WTC11 (cell line): ENCODE measurements at places on chromosomes 11 and 22.

DNA sequence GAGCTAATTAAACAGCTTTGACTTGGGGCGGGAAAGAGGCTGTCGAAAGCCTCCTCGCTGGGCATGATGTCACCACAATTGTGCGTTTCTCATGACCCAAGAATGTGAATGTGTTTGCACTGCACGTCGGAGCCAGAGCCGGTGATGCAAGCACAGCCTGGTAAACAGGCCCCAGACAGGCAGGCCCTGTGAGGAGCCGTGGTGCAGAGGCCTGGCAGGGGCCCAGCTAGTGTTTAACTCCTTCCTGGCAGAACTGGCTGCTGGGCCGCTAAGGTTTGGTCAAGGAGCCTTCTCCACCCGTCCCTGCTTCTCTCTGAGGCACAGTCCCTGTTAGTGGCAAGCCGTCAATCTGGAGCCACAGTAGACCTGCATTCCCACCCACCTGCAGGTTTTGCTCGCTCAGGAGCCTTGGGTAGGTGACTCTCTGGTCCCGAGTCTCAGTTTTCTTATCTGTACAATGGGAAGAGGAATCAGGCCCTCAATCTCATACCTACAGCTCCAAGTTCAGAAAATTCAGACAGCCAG, 25.4 kb upstream of the SMTN start:
- DNase-seq: peak; percentile 27

DNA sequence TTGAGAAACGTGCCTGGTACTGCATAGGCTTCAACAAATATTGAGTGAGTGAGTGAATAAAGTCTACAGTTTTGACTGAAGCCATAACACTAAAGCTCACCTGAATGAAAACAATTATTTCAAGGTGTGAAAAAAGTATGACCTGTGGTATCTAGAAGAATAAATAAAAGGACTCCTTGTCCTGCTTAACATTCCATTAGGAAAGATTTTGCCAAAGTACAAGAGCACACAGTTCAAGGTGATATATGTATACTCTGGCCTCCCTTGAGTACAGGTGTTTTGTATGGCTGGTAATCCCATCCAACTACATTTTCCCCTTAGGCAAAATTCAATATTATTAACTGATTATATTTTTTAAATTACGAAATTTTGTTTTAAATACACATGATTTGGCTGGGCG, 1.8 kb upstream of the CREBZF start:
- no peak for DNase-seq

DNA sequence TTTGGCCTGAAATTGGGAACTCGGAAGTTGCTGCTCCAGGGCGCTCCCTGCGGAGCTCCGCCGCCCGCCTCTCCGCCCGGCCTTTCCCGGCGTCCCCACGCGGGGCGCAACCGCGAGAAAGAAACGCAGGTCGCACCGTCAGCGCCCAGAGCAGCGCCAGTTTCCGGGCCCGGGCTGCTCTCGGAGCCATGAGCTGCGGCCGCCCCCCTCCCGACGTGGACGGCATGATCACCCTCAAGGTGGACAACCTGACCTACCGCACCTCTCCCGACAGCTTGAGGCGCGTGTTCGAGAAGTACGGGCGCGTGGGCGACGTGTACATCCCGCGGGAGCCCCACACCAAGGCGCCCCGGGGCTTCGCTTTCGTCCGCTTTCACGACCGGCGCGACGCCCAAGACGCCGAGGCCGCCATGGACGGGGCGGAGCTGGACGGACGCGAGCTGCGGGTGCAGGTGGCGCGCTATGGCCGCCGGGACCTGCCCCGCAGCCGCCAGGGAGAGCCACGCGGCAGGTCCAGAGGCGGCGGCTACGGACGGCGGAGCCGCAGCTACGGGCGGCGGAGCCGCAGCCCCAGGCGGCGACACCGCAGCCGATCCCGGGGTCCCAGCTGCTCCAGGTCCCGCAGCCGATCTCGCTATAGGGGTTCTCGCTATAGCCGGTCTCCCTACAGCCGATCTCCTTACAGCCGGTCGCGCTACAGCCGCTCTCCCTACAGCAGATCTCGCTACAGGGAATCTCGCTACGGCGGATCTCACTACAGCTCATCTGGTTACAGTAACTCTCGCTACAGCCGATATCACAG, 521 bp downstream of the SRSF8 start:
- DNase-seq: peak; percentile 79

- no peak for DNase-seq
Observed at GRCh38 chr22:42889304-42889703, 32.2 kb upstream of the ARFGAP3 start.

- DNase-seq: no peak
Observed at GRCh38 chr11:47611348-47611794, 17.2 kb upstream of the C1QTNF4 start.

DNA sequence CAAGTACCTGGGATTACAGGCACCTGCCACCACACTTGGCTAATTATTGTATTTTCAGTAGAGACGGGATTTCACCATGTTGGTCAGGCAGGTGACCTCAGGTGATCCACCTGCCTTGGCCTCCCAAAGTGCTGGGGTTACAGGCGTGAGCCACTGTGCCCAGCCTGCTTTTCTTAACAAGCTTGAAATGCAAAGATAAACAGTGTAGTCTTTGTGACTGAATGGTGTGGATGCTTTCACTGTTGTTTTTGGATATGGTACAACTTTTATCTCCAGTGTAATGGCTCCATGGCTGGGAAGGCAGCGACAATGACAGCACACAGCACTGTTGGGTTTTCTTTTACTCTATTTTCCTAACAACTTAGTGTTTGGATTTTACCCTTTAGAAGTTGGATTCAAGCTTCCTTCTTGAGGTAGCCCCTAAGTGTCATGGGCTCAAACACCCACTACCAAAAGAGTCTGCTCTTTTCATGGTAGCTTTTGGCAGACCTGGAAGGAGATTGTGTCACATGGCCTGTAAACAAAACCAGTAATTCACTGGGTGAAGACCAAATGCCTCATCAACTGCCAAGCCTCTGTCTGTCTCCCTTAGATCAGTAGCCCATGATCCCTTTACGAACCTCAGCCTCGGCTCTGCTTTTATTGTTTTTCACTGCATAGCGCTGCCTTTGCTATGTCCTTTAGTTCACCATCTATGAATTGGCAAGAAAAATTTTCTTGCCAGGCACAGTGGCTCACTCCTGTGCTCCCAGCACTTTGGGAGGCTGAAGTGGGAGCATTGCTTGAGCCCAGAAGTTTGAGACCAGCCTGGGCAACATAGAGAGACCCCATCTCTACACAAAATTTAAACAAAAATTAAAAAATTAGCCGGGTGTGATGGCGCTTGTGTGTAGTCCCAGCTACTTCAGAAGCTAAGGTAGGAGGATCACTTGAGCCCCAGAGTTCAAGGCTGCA, 6.4 kb downstream of the VPS51 start:
- DNase-seq: no peak

DNA sequence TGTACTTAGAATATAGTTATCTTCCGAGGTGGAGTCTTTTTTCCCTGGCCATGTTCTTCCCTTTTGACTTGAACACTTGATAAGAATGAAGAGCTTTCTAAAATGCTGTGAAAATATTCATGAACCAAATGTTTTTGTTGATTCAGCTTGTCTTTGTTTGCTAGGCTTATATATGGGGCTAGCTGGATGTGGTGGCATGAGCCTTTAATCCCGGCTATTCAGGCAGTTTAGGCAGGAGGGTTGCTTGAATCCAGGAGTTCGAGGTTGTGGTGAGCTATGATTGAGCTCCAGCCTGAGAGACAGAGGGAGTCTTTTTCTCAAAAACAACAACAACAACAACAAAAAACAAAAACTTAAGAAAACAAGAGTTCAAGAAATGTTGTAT, 23.1 kb downstream of the CBL start:
- DNase-seq: no peak

GRCh38 chr11:92916299-92916698, 53.2 kb upstream of the MTNR1B start:
- DNase-seq: no peak

GRCh38 chr22:37177221-37177620, 10.8 kb downstream of the C1QTNF6 start:
- DNase-seq: no peak

DNA sequence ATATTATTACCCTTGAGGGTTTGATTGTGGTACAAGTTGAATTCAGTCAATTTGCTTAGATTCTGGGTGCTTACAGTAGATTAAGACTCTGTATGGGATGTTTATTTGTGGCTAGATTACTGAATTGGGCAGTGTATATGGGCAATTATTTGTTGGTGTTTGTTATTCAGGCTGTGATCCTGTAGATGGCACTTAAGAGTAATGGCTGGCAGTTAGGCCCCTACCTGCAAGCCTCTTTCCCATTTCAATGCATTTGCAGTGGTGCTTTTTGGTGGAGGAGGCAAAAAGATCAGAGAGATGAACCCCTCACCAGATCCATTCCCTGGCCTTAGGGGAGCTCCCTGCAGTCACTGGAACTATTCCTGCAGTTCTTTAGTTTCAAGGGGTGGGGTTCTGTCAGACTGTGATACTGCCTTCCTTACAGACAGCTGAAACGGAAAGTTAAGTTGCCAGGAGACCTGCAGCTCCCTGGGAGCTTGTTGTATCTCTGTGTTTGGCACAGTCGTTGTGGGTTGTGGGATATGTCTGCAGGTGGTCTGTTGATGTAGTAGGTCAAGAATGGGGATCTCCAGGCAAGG, 199.5 kb downstream of the AASDHPPT start:
- no peak for DNase-seq

DNA sequence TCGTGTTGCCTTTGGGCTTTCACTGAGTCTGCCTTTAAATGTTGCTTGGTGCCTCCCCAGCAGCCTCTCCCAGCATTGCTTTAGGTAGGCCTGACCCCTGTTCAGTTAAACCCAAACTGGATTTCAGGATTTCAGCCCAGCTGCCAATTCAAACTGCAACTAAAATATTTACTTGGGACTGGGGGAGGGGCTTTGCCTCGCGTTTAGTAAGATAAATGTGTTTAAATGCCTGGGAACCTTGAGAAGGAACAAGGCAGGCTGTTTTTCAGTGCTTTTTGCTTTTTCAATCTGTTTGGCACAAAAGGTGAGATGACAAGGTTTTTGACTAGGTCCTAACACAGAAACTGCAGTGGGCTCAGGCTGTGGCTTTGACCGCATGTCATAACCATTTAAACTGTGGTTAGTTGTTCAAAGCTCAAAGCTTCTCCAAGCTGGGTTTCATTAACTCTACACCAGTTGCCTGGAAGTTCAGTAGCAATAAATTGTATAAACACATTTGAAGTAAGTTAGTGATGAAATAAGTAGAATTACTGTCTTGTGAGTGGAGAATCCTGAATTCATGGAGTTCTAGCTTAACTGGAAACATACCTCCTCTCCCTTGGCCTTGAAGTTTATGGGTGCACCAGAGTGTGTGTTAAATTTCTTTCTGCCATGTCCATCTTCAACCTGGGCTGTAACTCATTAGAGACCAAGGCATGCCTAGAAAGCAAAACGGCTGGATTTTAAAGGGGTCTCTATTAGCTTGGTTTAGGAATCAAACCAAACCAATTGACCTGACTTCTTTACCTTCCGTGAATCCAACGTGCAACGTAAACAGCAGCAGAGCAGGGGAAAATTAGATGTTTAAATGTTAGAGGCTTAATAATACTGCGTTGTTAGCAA, 3.6 kb downstream of the PKNOX2 start:
- no peak for DNase-seq

- no peak for DNase-seq
Observed at GRCh38 chr11:24084956-24085355, 411.9 kb upstream of the LUZP2 start.

GRCh38 chr11:69915501-69916250, 96.5 kb upstream of the FGF3 start:
- peak; percentile 91 for DNase-seq

- no peak for DNase-seq
Observed at GRCh38 chr22:44620841-44621257, 81.2 kb upstream of the PRR5 start.

DNA sequence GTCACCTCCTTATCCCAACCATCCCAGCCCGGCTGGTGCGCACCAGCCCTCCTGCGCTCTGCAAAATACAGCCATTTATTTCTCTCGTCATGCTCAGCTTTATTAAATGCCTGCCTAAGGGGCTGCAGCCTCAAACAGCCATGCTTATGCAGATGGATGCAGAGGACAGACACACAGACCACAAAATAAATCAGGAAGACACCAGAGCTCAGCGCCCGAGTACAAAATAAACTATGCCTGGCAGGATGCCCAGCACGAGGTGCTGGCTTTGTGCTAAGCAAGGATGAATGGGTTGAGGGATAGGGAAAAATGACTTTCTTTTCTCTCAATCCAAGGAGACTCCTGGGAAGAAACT, 70.5 kb downstream of the RPUSD4 start:
- no peak for DNase-seq

GRCh38 chr22:32810555-32811133, 9.1 kb downstream of the TIMP3 start:
- peak; percentile 38 for DNase-seq

DNA sequence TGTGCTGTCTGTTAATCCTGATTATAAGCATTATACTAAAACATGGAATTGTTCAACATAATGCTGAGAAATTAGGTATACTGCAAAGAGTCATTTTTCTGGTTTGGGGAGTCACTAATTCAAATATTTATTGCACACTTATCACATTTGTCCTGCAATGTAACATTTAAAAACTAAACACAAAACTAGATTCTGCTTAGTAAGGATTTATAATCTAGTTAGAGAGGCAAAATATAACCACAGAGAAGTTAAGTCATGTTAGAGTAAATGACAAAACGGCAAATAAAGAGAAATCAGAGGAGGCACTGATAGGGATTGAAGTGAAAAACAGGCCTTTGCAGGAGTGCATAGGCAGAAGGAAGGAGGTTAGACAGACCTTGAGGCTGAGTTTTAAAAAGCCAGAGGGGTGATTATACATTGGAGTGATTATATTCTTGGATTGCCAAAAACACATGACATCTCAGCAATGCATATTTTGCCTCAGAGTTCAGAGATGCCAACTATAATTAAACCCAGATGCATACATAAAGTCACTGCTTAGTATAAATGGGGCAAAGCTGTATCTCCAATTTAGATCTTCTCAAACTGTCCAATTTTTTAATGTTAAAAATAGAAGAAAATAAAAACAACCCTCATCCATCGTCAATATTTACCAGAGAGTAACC, 49.7 kb downstream of the CCDC34 start:
- no peak for DNase-seq

- DNase-seq: no peak
Observed at GRCh38 chr11:17774232-17775034, 39.9 kb downstream of the KCNC1 start.

DNA sequence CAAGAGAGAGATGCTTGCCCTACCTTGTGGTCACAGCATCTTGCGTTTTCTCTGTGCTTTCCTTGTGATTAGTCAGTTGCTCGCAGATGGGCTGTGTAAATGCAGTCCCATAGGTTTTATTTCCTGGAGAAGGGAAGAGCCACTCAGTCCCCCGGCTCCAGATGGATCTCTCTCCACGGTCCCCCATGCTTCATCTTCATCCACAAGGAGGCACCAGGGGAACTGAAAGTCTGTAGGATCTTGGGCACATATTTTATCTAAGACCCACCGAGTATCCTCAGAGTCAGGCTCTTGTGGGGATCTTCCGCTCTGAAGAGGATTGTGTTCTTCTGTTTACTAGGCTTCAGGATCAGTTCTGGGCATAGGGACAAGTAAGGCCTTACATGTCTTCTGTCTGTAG, 66.8 kb upstream of the E2F8 start:
- no peak for DNase-seq
